ENCODE measurements at places on chromosomes 2 and 18. TPM values are rescaled to one million over a fixed set of nuclear protein-coding genes. Genes with fewer than 3 reads are reported as not detected.

DNA sequence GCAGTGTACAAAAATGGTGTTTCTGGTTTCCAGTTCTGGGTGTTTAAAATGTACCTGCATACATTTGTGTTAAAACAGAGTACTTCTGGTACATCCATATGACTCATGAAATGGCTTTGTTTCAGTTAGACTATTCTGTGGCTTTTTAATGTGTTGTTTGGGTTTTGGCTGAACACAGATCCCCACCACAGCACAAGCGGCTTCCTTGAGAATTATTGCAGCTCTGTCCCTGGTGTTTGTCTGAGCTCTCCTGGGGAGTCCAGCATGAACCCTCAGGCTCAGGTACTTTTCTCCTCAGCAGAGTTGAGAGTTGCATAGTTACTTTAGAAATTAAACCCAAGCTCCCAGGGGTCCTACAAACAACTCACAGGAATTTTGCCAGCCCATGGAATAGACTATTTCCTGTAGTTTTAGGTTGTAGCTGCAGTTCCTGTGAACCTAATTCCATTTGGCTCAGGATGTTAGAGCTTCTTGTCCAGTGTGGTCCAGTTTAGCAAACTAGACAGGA lies 64.8 kb upstream of the EML6 start:
- H3K27ac ChIP-seq = peak overlapping the region; percentile 39
- no peak for DNase-seq
- peaks cover 14% of the 10 kb centered on the region for H3K4me1 ChIP-seq
- H3K4me3 ChIP-seq = no peak overlapping the region
- H3K36me3 ChIP-seq = peaks cover 5% of the 10 kb centered on the region
- H3K27me3 ChIP-seq = no peaks in the 10 kb centered on the region

GRCh38 chr2:175175320-175175719 lies 6.2 kb downstream of the ATP5MC3 start:
- H3K4me1 ChIP-seq = peaks cover 9% of the 10 kb centered on the region
- DNase-seq = no peak
- H3K27ac ChIP-seq = no peak overlapping the region
- H3K4me3 ChIP-seq = no peak overlapping the region

DNA sequence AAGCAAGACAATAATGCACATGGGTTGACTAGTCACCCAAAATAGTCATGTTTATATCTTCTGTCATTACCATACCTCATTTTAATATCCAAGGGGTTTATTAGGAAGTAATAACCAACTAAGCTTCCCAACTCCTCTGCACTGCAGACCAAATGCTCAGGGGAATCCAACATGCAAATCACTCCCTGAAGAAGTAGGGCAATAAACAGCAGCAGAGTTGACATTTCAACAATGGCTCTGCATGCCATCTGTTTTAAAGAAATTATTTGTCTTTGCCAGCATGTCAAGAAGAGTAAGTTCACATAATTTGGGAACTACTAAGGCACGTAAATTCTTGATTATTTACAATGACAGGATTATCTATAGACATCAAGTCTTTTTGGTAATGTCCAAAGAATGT lies 84.4 kb upstream of the LYPD1 start:
- DNase-seq = no peak
- H3K4me3 ChIP-seq = no peak overlapping the region
- no peaks in the 10 kb centered on the region for H3K27me3 ChIP-seq

DNA sequence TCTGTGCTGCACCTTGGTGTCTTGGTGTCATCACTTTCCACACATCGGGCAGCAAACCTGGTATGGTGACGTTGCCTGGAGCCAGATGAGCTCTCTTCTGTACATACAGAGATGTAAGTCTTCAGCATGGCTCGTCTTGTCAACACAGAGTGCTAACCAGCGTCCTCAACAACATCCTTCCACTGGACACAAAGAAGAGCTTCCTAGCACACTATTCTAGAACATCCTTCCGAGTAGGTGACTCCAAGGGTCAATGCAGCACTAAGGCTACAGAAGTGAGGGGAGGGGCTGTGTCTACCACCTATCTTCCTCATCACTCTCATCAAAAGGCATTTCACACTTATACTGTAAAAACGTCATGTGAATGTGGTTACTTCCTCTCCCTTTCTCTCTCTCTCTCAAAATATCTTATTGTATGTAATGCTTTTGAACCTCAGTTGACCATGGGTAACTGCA lies 108.1 kb upstream of the SLC1A4 start:
- no peaks in the 10 kb centered on the region for H3K4me1 ChIP-seq
- no peak for DNase-seq
- no peak overlapping the region for H3K4me3 ChIP-seq
- H3K27me3 ChIP-seq = no peaks in the 10 kb centered on the region

DNA sequence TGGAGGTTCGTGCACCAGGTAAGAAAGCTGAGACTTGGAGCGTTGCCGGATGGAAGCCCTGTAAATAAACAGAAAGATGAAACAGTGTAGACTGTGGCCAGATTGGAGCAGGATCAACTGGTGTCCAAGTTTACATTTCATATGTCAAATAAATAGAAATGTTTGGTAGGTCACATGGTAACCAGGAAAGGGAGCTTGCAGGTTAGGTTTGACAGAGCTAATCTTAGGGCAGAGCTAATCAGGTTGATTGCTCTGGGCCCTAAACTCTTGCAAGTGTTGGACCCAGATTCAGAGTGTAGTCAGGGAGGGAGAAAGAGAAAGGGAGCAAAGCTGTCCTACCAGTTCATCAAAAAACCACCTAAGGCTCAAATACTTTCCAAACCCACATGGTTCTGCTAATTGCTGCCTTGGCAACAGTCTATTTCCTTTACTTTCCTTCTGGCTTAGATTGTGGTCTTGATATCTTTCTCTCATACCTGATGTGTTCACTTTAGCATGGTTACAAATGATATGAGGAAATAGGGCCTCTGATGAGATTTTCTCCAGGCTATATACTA lies 63.2 kb downstream of the G6PC2 start:
- H3K27ac ChIP-seq = peak overlapping the region; percentile 47
- DNase-seq = no peak
- no peaks in the 10 kb centered on the region for H3K36me3 ChIP-seq
- H3K4me3 ChIP-seq = no peak overlapping the region
- no peaks in the 10 kb centered on the region for H3K27me3 ChIP-seq

SPATA3 gene
- not detected for total RNA-seq

- DNase-seq = no peak
- no peaks in the 10 kb centered on the region for H3K4me1 ChIP-seq
- H3K27me3 ChIP-seq = no peaks in the 10 kb centered on the region
- H3K27ac ChIP-seq = no peak overlapping the region
- H3K36me3 ChIP-seq = no peaks in the 10 kb centered on the region
Measured at GRCh38 chr18:29153091-29153490, 976.2 kb upstream of the CDH2 start.

- DNase-seq = no peak
- H3K4me3 ChIP-seq = no peak overlapping the region
- no peaks in the 10 kb centered on the region for H3K36me3 ChIP-seq
- peaks cover 59% of the 10 kb centered on the region for H3K4me1 ChIP-seq
- peak overlapping the region; percentile 39 for H3K27ac ChIP-seq
Measured at GRCh38 chr18:2984703-2985261, 28.2 kb downstream of the LPIN2 start.

Measured in spleen (tissue), 13 donors.